Eye (tissue), 1 donor: ENCODE measurements at places on chromosomes 6 and 20.
A peak's percentile ranks its signal among the peaks of the same experiment; 100 is the strongest.

DNA sequence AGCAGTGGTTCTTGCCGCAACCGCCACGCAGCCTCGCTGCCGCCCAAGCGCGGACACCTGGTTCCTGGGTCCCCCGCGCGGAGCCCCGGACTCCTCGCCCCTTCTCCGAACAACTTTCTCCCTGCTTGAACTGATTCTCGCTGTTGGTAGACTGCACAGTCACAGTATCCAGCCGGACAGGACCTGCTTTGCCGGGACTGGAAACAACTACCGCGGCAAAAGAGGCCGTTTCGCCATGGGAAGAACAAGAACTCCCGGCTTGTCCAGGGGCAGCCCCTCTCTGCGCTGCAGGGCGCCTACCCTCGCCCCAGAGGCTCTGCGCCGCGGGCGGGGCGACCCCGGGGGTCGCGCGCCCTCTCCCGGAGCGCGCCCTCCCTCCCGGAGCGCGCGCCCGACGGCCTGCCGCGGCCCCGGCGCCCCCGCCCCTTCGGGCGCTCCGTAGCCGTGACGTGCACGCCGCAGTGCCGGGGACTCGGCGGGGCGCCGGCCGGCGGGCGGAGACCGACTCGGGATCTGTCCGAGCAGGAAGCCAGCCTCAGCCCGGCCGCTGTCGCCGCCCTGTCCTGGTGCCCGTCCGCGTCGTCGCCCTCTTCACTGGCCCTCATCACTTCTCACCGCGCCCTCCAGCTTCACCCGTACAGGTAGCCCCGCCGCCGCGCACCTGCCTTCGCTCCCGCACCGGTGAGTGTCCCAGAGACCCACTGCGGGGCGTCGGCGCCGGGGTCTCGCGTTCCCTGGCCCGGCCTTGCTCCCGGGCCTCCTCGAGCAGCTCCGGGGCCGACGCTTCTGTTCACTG lies at the start of gene MYO6:
MYO6 (plus strand) TSS at position 497 of the 796 bp plus-strand sequence. CDS start 68,309 bp downstream, outside the sequence.
- DNase-seq, result peak; percentile 87

GRCh38 chr20:37218976-37219375 lies 39.6 kb upstream of the MROH8 start:
- DNase-seq, result no peak

DNA sequence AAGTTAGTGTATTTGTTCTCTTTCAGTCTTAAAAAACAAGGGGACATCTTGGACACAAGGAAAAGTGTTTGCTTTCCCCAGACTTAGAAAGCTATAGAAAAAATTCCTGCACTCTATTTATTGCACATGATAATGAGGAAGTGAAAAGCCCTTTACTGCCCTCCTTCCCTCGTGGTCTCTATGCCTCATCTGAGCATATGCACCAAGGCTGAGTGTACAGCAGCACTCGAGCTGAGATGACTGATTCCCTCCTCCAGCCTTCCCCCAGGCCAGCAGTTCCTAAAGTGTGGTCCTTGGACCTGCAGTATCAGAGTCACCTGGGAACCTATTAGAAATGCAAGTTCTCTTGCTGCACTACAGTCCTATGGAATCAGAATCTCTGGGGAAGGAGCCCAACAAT lies 14.3 kb upstream of the LAMP5 start:
- DNase-seq, result no peak

- no peak for DNase-seq
These were observed 847 bp upstream of the CD93 start for GRCh38 chr20:23086931-23087411.

DNA sequence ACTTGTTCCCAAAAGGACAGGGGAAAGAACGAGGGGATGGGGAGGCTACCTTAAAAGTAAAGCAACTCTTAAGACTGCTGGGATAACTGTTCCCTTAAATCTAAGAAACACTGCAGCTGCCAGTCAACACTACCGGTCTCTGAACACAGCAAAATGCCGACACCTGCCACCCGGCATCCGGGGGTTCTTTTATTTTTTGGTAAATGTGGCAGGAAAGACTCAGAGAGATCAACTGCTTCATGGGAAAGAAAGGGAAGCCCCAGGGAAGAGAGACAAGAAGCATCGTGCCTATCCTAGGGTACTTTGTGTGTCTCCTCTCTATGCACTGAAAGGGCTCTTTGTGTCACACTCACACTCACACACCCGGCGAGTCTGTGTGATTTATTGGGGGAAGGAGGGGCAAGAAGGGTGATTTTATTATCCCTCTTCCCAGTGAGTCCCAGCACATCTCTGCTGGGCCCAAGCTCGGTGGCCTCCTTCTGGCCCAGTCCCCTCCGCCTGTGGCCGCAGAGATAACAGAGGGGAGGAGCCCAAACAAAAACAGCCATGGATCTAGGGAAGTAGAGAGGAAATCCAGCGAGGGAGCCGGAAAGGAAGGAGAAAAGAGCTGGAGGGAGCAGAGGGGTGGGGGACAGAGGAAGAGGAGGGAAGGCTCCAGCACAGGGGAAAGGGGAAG lies 1.4 kb downstream of the FYN start:
- DNase-seq, result peak; percentile 86

GRCh38 chr20:4026093-4026601 lies 10.8 kb upstream of the RNF24 start:
- peak; percentile 78 for DNase-seq

DNA sequence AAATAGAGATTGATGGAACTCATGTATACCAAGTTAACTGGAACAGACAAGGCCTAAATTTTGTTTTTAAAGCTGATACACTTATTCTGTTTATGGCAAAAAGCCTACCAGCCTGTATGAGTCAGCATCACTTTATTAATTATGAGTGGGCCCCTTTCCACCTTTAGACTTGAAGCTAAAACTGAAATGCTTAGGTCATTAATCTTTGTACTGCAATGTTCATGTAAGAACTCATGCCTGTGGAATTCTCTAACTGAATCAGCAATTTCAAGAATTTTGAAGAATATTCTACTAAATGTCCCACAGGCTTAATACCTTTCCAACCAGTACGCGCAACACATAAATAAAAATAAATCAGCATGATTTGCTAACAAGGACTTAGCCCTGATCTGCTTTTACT lies 140.2 kb upstream of the PHACTR1 start:
- DNase-seq, result no peak

DNA sequence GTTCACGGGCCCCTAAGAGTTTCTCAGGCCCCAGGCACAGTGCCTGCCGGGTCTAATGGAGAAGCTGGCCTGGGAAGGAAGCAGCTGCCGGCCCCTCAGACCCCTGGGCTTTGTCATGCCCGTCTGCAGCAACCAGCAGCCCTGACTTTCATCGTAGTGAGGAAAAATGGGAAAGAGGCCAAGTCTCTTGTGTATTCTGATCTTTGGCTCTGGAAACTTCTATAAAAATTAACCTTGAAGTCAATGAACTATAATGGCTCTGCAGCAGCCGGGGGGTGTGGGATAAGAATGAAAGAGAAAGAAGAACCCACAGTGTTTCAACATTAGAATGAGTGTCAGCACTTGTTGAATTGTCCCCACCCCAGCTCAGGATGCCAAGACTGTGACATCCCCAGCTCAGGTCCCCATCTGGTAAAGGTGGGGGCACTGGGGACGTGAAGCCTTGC lies 12.9 kb downstream of the TGM2 start:
- peak; percentile 70 for DNase-seq

- DNase-seq, result no peak
These were observed 10.2 kb upstream of the EPB41L1 start for GRCh38 chr20:36144336-36144735.

DNA sequence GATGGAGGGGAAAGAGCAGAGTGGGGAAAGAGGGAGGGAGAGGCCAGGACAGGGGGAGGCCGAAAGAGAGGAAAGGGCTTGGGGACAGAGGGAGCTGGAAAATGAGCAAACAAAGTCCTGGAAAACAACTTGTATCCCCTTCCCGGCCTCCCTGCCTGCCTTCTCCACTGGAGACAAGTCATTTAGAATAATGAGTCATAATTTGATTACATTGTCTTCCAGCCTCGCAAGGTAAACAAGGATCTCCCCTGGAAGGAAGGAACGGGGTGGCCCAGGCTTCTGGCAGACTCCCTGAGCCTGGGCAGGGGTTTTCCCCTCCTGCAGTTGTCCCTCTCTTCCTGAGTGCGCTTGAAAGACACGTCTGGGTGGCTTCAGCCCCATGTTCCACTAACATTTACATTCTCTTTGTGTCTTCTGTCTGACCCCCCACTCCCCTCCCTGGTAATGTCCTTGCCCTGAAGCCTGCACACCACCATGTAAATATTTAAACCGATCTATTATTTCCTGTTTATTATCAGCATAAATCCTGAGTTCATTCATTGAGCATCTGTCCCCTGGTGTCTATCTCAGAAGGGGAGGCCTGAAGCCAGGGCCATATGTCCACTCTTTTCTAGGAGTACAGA lies 12.1 kb upstream of the MRPS18A start:
- DNase-seq, result peak; percentile 49

DNA sequence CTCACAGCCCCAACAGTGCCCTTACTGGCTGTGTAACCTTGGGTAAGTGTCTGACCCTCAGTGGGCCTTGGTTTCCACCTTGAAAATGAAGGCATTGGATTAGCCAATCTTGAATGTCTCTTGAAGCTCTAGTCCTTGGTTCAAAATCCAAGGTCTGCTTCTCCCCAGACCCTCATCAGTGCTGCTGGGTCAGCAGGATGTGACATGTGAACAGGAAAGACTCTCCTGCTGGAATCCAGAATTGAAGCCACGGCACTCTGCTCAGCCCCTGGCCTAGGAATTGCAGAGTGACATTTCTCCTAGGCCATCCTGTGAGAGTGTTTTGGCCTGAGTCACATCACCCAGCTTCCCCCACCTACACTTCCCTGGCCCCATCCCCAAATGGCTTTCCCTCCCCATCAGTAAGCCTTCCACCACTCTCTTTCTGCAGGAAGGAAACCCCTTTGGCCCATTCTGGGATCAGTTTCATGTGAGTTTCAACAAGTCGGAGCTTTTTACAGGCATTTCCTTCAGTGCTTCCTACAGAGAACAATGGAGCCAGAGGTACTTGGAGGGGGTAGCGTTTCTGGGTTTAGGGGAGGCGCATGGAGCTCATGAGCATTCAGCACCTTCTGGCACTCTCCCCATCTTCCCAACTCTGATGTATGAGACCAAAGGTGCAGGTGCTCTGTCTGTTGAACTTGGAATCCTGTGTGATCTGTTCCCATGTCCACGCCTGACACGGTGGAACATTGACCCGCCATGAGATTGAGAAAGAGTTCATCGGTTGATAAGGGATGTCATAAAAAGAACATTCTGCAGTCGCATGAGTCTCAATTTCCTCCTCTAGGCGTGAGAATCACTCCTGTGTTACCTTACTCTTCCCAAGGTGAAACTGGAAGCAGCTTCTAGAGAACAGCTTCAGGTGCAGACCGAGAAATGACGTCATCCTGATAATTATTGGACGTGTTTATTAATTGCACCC lies 8.8 kb downstream of the POFUT1 start:
- DNase-seq, result no peak

DNA sequence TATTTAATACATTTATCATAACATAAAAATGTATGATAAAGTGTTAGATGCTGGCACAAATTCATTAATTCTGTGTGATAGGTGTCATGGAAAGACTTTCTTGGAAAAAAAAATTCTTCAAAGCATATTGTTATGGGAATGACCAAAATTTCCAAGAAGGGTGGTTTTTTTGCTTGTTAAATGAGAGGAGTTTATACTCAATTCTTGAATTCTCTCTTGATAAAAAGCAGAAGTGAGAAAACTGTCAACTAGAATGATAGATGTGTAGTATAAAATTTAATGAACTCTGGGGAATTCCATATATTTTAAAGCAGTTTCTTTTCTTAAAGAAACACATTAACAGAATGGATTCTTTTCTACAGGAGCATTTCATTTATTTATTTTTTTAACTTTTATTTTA lies 62.0 kb upstream of the SNAP91 start:
- no peak for DNase-seq

DNA sequence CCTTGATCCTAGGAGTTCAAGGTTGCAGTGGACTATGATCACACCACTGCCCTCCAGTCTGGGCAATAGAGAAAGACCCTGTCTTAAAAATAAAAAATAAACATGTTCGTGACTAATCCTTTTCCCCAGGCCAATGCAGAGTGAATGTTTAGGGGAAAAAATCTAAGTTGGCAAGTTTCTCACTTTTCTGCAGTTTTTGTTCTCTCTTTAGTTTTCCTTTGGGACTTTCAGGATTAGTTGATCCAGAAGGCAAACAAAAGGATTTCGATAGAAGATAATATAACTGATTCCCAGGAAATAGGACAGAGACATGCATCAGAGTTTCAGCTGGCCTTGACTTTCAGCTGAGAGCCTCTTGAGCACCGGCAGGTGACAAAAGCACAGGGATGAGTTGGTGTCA lies 53.3 kb downstream of the SOD2 start:
- no peak for DNase-seq

- DNase-seq, result peak; percentile 31
These were observed 272.8 kb downstream of the NKAIN2 start for GRCh38 chr6:124076336-124077048.

DNA sequence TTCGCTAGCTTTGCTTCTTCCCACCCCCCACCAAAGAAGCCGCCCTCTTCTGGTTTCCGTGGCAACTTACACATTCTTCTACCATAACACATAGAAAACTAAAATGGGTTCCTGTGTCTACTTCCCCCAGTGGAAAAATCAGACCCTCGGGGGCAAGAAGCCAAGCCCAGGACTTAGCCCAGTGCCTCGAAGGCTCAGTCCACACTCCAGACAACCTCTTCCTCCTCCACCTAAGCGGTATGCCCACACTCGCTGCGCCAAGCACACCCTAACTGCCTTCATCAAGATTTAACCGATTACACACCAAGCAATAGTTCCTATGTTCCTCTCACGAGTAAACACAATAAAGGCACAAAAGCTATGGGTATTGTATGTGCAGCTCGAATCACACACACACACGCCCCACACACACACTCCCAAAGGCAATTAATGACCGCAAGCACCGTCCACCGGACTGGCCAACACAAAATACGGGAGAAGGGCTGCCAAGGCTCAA lies 537 bp downstream of the PPIL4 start:
- peak; percentile 80 for DNase-seq

DNA sequence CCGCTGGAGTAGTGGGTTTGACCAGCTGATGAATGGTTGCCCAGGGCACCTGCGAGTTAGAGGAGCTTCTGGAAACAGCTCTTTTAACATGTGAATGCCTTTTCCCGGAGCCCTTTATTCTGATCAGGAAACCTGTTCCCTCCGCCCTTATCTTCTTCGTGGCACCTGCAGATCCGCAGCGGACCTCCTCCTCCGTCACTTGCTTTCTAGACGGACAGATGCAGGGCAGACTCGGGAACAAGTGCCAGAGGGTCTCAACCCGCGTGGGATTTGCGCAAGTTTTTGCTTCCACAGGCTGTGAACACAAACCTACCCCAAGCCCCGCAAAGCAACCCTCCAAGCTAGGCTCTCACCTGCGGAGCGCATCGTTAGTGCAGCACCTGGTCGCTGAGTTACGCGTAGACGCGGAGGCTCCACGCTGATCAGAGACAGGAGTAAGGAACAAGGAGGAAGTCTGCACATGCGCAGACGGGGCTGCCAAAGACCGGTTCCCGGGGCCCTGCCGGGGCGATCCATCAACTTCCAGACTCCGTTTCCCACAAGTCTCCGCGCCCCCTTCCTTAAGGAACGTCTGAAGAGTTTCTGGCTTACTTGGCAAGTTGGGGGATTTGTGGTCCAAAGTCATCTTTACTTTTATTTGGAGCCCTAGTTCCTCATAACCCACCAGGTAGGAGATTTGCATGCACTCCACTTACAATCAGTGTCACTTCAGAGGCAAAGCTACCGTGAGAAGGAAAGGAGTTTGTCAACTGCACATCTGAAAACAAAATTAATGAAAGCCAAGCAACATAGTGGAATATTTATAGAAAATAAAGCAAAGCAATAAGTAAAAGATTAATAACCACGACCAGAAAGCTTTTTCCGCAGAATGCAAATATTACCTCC lies 52.7 kb upstream of the ELMO2 start:
- peak; percentile 91 for DNase-seq
